ENCODE measurements at places on chromosomes 7 and 10.

DNA sequence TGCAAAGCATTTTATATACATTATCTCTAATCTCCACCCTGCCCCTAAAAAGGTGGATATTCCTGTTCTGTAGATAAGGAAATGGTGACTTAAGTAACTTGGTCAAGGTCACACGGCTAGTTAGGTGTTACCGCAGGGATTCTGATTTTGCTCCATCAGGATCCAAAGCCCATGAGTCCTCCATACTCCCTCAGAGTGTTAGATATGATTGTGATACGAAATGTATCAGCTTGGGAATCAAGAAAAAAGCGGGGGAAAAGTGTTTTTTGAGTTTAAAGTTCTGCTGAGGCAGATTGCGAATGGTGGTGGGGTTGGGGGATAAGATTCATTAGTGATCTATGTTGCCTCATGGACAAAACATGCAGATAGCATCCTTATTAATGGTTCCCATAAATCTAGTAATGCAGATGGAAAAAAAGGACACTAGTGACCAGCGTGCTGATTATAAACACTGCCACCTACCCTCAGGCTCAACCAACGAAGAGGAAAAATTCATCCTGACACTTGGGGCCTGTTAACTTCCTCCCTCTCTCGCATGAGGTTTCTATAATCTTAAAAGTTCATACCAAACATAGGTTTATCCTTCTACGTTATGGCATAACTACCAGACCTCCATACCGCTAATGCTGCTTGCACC lies 2.3 kb downstream of the ICA1 start:
- peaks cover 30% of the 10 kb centered on the region for H3K27me3 ChIP-seq
- no peaks in the 10 kb centered on the region for H3K36me3 ChIP-seq
- no peak overlapping the region for H3K4me3 ChIP-seq

DNA sequence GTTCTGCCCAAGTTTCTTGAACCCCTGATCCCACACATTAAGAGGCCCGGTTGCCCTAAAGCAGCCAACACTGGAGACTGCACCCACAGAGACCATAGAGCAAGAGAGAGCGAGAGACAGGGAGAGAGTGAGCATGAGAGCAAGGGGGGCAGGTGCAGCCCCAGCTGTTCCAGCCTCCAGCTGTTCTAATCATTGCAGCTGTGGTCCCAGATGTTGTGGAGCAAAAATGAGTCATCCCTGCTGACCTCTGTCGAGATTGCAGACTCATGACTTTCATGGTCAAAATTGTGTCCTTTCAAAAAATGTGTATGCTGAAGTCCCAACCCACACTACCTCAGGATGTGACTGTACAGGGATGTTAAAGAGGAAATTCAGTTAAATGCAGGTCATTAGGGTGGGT lies 143.9 kb upstream of the FRMD4A start:
- no peaks in the 10 kb centered on the region for H3K36me3 ChIP-seq
- H3K4me1 ChIP-seq = no peaks in the 10 kb centered on the region
- H3K27me3 ChIP-seq = peaks cover 44% of the 10 kb centered on the region
- DNase-seq = no peak
- H3K27ac ChIP-seq = no peak overlapping the region
- H3K4me3 ChIP-seq = no peak overlapping the region

GRCh38 chr10:80351220-80351619 lies 5.3 kb downstream of the DYDC1 start:
- H3K4me1 ChIP-seq = peaks cover 1% of the 10 kb centered on the region
- peaks cover 18% of the 10 kb centered on the region for H3K27me3 ChIP-seq
- H3K4me3 ChIP-seq = no peak overlapping the region
- no peak for DNase-seq
- H3K36me3 ChIP-seq = no peaks in the 10 kb centered on the region

DNA sequence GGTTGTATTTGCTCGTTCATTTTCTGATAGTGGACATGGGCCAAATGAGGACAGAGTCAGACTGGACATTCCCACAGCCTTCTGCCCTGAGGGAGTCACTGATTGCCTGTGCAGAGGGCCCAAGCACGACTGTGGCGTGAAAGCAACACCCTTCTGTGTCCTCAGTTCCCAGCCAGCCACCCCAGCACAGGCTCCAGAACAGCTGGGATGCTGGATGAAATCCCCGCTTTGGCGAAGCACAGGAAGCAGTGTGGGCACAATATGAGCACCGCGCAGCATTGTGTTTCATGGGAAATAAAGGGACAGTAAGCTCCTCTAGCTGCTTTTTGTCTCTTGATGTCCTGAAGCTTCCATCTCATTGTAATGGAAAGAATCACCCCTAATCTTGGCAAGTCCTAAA lies 20.5 kb downstream of the TRIL start:
- peaks cover 53% of the 10 kb centered on the region for H3K27me3 ChIP-seq
- H3K27ac ChIP-seq = no peak overlapping the region
- H3K36me3 ChIP-seq = no peaks in the 10 kb centered on the region
- no peak overlapping the region for H3K4me3 ChIP-seq
- no peak for DNase-seq

DNA sequence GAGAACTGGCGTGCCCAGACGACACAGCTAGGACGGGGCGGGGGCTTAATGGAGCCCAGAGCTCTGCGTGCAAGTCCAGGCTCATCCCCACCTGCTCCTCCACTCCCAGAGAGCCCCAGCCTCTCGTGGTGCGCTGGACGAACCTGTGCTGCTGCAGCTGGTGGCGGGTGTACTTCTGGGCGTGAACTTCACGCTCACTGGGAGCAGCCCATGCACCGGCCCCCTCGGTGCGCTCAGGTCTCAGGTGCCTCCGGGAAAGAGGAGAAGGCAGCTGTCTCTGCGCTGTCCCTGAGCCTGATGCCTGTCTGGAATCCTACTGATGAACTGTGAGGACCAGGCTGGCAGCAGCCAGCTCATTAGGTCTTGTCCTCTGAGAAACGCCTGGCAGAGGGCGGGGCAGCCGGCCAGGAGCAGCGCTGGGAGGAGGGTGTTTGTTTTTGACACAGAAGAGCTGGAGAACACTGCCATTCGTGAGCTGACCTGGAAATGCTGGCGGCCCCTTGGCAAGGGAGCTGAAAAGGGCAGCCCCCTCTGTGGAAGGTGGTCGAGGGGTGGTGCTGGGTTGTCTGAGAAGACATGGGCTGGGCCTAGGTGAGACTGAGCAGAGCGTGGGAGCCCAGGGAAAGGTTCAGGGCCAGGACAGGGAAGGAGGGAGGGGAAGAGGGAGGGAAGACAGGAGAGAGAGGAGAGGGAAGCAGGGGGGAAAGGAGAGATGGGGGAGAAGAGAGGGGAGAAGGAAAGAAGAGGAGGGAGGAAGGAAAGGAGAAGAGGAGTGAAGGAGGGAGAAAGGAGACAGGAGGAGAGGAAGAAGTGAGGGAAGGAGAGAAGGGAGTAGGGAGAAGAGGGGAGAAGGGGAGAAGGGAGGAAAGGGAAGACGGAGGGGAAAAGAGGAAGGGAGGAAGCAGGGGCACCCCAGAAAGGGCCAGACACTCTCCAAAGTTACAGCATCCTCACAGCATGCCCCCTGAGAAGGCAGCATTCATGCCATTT lies 53.5 kb upstream of the TNS3 start:
- no peak for DNase-seq
- H3K4me1 ChIP-seq = peaks cover 46% of the 10 kb centered on the region

DNA sequence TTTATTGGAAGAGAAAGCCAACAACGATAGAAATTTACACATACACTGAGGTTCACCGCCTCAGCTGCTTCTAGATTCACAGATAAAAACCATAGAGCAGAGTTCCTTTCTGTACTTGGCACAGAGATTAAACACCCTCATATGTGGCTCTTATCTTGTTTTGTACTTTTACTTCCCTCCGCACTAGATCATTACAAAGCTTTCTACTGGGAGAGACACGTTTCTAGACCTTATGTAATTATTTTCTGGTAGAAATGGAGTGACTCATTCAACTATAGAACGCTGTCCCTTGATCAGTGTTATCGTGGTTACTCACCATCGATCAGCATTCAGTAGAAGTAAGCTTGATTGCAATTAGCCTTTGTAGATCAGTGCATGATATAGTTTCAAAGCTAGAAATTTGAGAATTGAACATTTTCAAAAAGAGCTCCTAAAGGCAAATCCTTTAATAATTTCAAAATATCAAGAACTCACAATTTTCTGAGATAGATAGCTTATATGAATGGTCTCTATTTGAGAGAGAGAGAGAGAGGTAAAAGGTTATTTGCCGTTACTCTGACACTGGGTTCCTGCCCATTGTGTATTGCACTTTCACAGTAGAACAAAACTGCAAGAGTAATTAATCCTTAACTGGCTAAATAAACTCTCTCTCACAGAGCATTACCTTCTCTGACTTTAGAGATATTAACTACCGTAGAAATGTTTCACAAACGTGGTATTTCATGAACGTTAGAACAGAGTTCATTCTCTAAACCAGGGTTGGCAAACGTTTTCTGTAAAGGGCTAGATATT lies 26.1 kb upstream of the DNAJC1 start:
- no peak overlapping the region for H3K27ac ChIP-seq
- peaks cover 25% of the 10 kb centered on the region for H3K27me3 ChIP-seq
- DNase-seq = no peak
- peaks cover 2% of the 10 kb centered on the region for H3K36me3 ChIP-seq
- no peak overlapping the region for H3K4me3 ChIP-seq

GRCh38 chr10:72010234-72010973 lies 46.2 kb downstream of the CHST3 start:
- H3K4me3 ChIP-seq = no peak overlapping the region
- no peaks in the 10 kb centered on the region for H3K36me3 ChIP-seq
- peaks cover 12% of the 10 kb centered on the region for H3K4me1 ChIP-seq
- no peak overlapping the region for H3K27ac ChIP-seq
- H3K27me3 ChIP-seq = no peaks in the 10 kb centered on the region
- no peak for DNase-seq

All from stimulated activated naive B cell treated with anti-CD40 and anti-IgM and Interleukin-4, amounts not matched to agents 10 μg/mL and 1 μg/mL and 100 μg/mL, for 72 hours (primary cell).